ENCODE measurements at places on chromosomes 11 and 22.

DNA sequence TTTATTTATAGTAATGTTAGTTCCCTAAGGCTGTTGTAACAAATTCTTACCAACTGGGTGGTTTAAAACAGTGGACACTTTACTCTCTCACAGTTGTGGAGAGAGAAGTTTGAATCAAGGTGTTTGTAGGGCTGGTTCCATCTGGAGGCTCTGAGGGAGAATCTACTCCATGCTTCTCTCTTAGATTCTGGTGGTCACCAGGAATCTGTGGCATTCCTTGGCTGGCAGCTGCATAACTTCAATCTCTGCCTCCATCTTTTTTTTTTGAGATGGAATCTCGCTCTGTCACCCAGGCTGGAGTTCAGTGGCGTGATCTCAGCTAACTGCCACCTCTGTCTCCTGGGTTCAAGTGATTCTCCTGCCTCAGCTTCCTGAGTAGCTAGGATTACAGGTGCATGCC is 46.3 kb downstream of the LDLRAD3 start:
- peaks cover 16% of the 10 kb centered on the region for H3K27me3 ChIP-seq
- H3K4me1 ChIP-seq, result peaks cover 26% of the 10 kb centered on the region
- H3K27ac ChIP-seq, result no peak overlapping the region
- H3K36me3 ChIP-seq, result peaks cover 5% of the 10 kb centered on the region
- no peak overlapping the region for H3K4me3 ChIP-seq
- no peak for DNase-seq

DNA sequence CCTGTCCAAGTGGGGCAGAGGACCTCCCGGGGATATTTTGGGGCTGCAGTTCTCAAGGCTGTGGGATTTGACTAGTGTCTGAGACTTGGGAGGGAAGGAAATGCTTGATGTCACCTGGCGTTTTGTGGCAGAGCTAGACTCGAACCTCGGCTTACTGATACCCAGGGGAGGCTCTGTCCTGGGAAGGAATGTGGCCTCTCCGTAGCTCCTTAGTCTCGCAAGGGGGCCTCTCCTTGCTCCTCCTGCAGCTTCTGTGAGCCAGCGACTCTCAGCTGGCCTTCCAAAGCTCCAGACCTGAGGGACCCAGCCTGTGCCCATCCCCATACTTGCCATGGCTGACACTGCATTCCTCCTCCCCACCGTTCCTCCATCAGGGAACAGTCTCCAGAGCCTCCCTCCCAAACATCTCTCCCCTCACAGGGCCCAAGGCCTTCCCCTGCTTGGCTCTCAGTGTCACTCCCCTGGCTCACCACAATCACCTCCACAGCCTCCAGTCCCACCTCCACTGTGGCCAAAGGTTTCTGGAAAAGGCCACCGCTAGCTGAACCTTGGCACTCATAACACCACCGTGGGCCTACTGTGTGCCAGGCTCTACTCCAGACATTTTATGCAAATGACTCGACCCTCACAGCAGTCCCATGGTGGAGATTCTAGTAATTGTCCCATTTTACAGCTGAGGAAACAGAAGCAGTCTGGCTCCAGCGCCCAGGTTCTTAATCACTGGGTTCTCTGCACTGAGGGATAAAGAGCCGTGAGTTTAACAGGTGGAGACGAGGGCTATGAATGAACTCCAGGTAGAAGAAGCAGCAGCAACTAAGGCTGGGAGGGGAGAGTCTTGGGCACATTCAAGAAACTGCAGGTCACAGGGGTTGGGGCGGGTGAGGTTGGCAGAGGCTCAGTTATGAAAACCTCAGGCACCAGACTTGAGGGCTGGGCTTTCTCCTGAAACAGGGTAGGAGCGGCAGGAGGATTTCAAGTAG is 12.1 kb downstream of the P2RY2 start:
- H3K4me3 ChIP-seq, result no peak overlapping the region
- no peak for DNase-seq
- H3K27me3 ChIP-seq, result no peaks in the 10 kb centered on the region
- no peak overlapping the region for H3K27ac ChIP-seq
- H3K4me1 ChIP-seq, result no peaks in the 10 kb centered on the region

DNA sequence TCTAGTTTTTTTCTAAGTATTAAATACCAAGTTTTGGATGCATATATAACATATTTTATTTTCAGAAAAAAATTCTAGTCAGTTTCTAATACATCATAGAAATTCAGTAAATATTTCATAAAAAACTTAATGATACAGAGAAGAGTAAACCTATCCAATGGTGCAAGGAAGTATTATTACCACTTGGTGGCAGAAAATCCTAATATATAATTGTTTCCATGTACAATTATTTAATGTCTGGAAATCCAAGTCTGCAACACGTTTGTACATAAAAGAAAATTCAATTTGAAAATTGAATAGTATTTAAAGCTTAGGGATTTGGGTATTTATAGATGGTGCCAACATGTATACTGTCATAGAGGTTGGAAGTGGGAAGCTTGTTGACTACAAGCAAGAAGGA is 127.0 kb downstream of the TRPC6 start:
- H3K36me3 ChIP-seq, result no peaks in the 10 kb centered on the region
- no peak for DNase-seq
- no peak overlapping the region for H3K4me3 ChIP-seq
- no peaks in the 10 kb centered on the region for H3K4me1 ChIP-seq
- H3K27ac ChIP-seq, result no peak overlapping the region
- H3K27me3 ChIP-seq, result no peaks in the 10 kb centered on the region

- DNase-seq, result no peak
- H3K36me3 ChIP-seq, result no peaks in the 10 kb centered on the region
- H3K27me3 ChIP-seq, result peaks cover 44% of the 10 kb centered on the region
- H3K4me1 ChIP-seq, result peaks cover 3% of the 10 kb centered on the region
Measured at GRCh38 chr11:74466916-74467885, at the start of gene KCNE3. TSS of gene KCNE3 (minus strand) at chr11:74467549. CDS start at chr11:74457563, 9,986 bp downstream.

DNA sequence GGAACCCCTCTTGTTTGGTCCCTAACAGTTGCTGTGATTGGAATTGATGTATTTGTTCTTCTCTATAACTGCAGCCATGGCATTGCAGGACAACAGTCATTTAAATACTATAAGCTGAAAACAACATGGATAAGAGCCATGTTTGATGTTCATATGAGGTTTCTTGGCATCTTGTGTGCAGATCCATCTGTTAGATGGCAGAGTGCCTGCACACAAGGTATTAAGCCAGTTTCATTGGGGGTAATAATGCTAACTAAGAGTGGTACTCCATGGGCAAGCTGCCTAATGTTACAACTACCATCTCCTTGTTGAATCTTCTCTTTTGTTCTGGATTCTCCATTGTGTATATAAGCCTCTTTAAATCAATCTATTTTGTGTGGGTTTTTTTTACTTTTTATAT is 206.0 kb upstream of the CHORDC1 start:
- no peaks in the 10 kb centered on the region for H3K4me1 ChIP-seq
- no peaks in the 10 kb centered on the region for H3K36me3 ChIP-seq
- no peak for DNase-seq
- no peak overlapping the region for H3K4me3 ChIP-seq
- no peaks in the 10 kb centered on the region for H3K27me3 ChIP-seq

DNA sequence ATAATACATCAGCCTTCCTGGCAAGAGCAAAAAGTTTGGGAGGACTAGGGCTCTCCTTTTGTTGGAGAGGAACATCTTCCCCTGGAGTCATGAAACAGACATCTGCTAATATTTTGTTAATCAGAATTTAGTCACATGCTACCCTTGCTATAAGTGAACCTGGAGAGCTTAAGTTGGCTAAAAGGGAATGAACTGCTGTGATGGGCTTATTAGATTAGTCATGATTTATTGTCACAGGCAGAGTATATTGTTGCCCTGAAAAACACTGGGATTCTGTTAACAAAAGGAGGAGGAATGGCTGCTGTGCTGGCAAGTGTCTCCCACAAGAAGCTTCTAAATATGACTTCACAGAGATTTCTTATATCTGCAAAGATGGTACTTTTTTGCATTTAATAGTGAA is 16.0 kb downstream of the TCP11L1 start:
- peaks cover 27% of the 10 kb centered on the region for H3K36me3 ChIP-seq
- peaks cover 3% of the 10 kb centered on the region for H3K4me1 ChIP-seq
- no peak overlapping the region for H3K27ac ChIP-seq
- DNase-seq, result peak; percentile 15

GRCh38 chr11:69539416-69540117 is 58.1 kb downstream of the LINC01488 start:
- H3K27ac ChIP-seq, result no peak overlapping the region
- peaks cover 9% of the 10 kb centered on the region for H3K4me1 ChIP-seq
- H3K36me3 ChIP-seq, result no peaks in the 10 kb centered on the region
- DNase-seq, result no peak
- H3K4me3 ChIP-seq, result no peak overlapping the region
- H3K27me3 ChIP-seq, result no peaks in the 10 kb centered on the region

DNA sequence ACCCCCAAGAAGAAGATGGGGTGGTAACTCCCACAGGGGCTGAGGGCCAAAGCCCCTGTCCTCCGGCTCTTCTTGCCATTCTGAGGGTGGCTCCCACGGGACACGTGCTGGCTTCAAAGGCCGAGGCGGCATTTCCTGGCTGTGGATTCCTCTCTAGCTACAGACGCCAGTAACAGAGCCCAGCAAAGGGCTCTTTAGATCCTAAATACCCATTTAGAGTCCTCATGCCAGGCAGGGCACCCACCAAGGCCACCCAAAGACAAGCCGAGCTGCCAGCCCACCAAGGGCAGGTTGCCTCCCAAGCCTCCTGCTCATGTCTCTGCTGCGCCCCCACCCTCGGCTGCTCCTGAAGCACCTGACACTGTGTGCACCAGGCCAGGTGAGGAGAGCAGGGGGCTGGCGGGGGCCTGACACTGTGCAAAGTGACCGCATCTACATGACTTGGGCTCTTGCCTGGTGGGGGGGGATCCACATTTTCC is 5.7 kb downstream of the LRFN4 start:
- H3K27me3 ChIP-seq, result no peaks in the 10 kb centered on the region
- no peaks in the 10 kb centered on the region for H3K36me3 ChIP-seq
- no peak overlapping the region for H3K27ac ChIP-seq
- no peak for DNase-seq

Data from activated CD8-positive, alpha-beta T cell treated with anti-CD3 and anti-CD28 coated beads, Interleukin-2, amount 10 ng/mL, durations not matched to agents 7 days and 5 days (primary cell).